Suppressor macrophage treated with lipopolysaccharide for 4 hours (primary cell): ENCODE measurements at places on chromosomes 12 and 14.

DNA sequence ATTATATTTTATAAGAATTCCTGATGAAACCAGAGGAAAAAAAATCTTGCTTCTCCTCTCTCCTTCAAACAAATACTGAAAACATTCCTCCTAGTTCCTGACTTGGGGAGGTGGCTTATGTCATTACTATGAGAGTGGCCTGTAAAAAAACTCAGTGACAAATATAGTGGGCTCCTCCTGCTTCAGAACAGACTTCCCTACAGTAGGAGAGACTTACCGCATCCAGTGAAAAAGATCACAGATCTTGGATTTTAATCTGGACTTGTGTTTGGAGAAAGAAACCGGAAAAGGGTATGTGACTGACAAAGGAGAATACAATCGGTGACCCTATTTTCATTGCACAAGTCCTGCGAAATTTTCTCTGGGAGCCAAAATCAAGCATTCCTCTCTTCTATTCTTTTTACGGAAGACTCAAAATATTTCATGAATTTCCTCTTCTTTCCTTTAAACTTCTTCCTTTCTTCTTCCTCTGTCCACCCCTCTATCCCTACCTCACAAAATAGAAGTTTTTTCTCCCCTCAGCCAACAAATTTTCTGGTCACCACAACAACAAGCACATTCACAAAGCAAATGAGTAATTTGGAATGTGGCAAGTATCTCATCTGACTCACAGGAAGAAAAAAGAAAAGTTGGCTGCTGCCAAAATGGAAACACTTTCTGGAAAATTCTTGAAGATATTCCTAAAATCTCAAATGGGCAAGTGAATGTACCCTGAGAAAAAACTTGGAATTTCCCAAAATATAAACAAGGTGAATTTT lies 185.1 kb upstream of the CDKN3 start:
- DNase-seq: no peak

DNA sequence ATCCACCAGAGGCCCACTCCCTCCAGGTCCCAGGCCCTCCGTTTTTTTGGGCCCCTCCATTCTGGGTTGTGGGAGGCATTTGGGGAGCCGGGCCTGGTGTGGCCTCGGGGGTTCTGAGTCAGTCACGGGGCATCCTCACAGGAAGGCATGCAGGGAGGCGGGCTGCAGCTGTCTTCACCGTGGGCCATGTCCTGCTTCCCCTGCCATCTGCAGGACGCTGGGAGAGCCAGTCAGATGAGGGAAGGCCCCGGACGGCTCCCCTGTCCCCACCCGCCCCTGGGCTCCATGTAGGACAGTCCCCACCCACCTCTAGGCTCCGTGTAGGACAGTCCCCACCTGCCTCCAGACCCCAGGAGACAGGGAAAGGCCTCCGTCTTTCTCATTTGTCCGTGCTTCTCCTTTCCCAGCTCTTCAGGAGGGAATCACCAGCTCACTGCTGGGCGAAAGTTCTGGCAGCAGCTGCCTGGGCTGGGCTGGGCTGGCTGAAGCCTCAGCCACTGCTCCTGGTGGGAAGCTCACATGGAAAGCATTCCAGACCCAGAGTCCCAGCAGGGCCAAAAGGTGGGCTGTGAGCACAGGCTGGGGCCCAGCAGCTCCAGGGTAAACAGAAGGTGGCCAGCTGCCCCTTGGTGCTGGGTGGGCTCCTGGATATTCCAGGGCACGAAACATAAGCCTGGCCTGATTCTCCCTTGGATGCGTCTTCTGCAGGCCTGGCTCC lies 217.8 kb downstream of the KIF26A start:
- DNase-seq: no peak

DNA sequence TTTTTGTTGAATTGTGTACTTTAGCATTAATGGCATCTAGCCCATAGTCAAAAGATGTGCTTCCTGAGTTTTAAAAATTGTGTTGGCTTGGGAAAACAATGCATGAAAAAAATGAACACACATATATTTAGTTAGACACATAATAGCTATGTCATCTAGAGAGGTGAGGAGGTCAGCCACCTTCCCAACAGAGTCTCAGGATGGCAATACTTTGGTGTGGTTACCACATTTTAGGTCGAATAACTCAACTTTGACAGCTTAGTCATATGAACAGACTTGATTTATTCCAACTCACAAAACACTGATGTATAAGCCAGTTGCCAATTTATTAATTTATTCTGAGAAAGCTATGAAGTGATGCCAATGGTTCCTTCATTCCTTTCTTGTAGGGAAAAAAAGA lies 114.0 kb downstream of the ETNK1 start:
- DNase-seq: no peak

DNA sequence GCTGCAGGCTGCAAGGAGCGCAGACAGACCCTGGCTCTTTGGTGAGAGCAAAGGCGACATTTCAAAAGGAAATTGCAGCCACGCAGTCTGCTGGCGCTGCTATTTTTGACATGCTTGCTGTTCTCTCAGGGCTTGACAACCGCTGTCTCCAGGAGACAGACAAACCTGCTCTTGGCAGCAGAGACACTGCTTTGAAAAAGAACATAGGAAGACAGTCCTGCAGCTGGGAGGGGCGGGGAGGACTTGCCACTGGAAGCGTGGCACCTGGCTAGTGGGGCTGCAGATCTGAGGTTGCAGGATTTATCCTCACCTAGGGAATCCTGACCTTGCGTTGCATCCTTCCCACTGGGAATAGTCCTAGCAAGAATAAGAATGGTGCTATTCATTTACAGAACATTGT lies 91.8 kb upstream of the KCNA1 start:
- DNase-seq: no peak

DNA sequence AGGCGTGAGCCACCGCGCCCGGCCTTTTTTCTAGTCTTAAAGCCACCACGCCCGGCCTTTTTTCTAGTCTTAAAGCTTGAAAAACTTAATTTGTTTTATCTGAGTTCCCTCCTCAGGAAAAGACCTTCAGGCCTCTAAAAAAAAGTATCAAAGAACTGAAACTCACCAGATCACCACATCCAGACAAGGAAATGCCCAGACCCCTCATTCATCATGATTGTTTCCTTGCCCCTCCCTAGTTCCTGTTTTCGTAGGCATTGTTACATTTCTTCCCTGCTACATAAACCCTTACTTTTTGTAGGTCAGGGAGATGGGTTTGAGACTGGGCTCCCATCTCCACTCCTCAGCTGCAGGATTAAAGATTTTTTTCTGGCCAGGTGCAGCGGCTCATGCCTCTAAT lies 21.1 kb upstream of the VWF start:
- DNase-seq: peak; percentile 64

DNA sequence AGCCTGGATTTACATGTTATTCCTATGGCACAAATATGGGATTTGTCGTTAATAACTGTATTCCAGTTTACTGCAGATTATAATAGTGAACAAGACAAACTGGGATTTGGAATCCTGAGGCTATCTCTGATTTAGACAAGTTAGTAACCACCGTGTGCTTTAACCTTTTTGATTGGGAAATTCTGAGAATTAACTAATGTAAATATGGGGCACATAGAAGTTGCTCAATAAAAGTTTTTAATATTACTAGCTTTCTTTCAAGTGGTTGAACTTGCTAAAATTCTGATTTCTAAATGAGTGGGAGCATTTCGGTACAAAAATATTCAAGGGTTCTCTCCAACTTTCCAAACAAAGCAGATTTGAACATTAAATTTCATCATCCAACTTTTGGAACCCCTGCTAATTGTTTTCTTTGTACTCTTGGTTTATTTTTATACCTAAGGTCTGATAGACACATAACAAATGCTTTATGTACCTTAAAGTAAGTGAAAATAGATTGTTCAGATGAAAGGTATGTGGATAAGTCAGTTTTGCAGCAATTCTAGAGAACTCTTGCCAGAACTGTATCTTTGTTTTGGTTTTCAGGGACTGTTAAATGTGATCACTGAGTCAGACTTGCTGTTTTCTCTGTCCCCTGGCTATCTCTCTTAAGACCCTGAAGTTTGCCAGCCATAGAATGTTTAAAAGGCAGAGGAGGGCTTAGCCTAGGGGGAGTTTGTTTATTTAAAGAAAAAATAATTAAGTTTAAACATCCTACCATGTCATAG lies 57.5 kb downstream of the FRS2 start:
- no peak for DNase-seq

DNA sequence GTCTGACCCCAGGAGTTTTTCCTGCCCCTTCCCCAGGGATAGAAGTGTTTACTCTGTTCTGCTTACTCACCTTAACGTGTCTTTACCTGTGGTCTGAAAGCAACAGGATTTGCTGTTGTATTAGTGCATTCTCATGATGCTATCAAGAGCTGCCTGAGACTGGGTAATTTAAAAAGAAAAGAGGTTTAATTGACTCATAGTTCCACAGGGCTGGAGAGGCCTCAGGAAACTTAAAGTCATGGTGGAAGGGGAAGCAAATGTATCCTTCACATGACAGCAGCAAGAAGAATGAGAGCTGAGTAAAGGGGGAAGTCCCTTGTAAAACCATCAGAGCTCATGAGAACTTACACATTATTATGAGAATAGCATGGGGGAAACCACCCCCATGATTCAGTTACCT lies 240.4 kb downstream of the SNAPC1 start:
- DNase-seq: peak; percentile 25
